ENCODE measurements at places on chromosomes 13 and 19. TPM values are rescaled to one million over a fixed set of nuclear protein-coding genes. Genes with fewer than 3 reads are reported as not detected.

GRCh38 chr19:12453495-12453894 lies 12.7 kb upstream of the ZNF443 start:
- DNase-seq = no peak

DNA sequence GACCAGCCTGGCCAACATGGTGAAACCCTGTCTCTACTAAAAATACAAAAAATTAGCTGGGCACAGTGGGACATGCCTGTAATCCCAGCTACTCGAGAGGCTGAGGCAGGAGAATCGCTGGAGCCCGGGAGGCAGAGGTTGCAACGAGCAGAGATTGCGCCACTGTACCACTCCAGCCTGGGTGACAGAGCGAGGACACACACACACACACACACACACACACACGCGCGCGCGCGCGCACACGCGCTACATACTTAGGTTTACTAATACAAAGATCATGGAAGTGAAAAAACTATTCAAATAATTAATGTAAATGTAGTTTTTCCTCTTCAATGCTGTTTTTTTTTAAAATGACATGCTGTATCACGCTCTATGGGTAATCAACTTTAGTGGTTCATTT lies 58.5 kb upstream of the ZDHHC20 start:
- no peak for DNase-seq

- no peak for DNase-seq
Measured at GRCh38 chr13:69817333-69817869, 290.2 kb upstream of the ATXN8OS start.

GRCh38 chr13:112728375-112729126 lies 38.7 kb downstream of the ATP11A start:
- DNase-seq = no peak

DNA sequence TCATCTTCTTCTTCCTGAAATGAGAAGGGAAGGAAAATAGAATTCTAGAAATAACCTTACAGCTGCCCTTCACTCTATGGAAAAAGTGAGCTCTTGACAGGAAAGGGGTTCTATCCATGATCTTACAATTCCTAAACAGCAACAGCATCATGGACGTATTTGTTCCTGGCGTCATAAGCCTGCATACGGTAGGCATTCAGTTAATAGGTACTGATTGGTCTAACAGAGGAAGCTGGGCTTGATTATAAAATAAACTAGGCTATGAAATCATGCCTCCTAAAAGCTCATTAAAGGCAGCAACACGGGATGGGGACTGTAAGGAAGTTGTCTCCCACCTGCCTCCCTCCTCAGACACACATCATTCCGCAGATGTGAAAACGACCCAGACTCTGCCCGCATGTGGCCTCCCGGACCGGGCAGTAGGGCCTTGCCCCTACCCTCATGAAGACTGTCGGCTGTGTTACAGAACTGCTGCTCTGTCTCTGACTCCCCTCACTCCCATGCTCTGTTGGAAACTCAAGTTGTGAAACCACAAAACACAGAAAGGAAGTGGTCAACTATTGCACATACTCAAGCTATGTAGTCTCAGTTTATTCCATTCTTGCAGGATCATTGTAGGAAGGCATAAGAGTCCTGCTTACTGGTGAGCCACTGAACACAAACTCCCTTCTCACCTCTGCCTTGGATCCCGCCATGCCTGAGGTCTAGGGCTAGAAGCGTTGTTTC lies 129.8 kb downstream of the DLEU7 start:
- no peak for DNase-seq

DNA sequence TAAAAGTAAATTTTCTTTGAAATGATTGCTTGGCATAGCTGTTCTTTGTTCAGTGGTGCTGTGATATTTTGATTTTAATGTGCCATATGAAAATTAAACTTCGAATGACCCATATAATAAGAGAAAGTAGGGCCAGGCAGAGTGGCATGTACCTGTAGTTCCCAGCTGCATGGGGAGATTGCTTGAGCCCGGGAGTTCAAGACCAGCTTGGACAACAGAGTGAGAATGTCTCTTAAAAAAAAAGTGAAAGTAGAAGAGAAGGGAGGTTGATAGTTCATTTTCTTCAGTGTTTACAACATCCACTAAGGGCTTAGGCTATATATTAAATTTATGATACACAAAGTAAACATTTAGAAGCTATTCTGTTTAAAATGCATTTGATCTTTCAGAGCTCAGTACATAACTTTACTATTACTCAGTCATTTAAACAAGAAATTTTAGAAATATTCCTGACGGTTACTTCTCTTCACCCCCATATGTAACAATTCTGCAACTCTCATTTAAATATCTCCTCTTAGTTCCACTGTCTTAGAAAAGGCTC lies 17.2 kb upstream of the RFC3 start:
- DNase-seq = no peak

- peak; percentile 51 for DNase-seq
Measured at GRCh38 chr19:51020988-51021651, 1.6 kb upstream of the KLK10 start.

- no peak for DNase-seq
Measured at GRCh38 chr13:33379608-33380007, 94.1 kb upstream of the STARD13 start.

DNA sequence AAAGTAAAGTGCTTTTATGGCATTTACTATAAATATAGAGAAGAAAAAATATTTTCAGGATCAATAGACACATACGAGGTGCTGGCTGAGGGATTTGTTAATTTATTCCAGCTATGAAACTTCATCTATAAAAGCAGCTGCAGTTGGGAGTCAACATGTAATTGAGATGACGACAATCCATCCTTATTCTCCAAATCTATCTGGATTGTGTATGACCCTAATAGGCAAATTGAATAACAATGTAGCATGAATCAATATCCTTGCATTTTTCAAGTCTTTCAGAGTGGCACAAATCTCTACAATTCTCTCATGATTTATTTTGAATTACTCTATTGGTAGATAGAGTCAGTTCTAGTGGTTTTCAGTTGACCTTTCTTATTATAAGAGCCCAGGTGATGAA lies 1296.5 kb upstream of the SPRY2 start:
- no peak for DNase-seq

DNA sequence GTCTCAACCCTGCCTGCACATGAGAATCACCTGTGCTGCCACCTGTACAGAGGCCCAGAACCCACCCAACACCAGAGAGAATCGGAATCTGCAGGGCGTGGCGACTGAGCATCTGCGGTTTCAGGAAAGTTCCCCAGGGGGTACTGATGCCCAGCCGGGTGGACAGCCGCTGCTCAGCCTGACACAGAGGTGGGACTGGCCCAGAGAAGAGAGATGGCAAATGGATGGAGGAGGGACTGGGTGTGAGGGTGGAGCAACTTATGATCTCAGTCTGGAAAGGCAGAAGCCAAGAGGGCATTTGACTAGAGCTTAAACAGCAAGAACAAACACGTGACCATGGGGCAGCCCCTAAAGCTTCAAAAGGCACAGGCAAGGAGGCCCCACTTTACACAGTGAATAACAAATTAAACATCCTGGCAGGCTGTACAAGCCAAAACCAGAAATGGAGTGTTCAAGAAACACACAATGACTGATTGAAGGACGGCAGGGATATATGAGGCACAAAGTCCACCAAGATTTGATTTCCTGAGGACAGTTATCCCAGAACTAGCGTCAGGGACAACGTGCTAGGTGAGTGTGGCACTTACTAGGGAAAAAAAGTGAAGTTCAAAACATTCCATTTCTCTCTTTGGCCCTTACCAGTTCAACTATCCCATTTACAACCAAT lies 3.1 kb downstream of the RANBP3 start:
- DNase-seq = no peak

GRCh38 chr19:980133-980998 lies 3.8 kb upstream of the WDR18 start:
- DNase-seq = no peak

DNA sequence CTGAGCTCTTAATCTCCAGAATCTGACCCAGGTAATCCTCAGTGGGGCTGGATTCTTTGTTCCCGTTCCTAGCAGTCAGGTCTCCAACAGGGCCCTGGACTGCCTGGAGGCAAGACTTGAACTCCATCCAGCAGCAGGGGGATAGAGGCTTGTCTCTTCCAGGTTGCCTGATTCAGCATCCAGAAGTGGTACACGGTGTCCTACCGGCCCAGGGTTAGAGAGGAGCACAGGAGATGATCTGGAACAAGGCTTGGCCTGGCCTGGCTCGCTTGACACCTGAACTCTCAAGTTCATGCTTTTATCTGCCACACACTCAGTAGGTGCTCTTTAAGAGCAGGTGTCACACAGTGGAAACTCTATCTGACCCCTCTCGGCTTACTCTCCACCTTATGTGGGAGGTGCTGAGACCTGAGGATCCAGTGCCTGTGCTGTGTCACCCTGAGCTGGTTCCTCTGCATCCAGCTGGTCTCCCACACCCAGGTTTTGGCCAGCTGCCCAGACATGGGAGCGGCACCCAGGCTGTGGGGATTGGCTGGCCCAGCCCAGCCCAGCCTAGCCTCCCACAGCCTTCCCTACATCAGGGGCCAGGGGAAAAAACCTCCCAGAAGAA lies at the start of gene CYP4F3:
Gene CYP4F3, plus strand, starts transcription at position 604 of the 610 bp plus-strand sequence. CDS start 519 bp downstream, outside the sequence.
- DNase-seq = peak; percentile 36

- DNase-seq = no peak
Measured at GRCh38 chr13:74966275-74966674, 515.7 kb downstream of the TBC1D4 start.

- no peak for DNase-seq
Measured at GRCh38 chr13:97446448-97446847, 12.5 kb downstream of the RAP2A start.

- DNase-seq = no peak
Measured at GRCh38 chr13:57673197-57673596, 41.7 kb downstream of the PCDH17 start.

DNA sequence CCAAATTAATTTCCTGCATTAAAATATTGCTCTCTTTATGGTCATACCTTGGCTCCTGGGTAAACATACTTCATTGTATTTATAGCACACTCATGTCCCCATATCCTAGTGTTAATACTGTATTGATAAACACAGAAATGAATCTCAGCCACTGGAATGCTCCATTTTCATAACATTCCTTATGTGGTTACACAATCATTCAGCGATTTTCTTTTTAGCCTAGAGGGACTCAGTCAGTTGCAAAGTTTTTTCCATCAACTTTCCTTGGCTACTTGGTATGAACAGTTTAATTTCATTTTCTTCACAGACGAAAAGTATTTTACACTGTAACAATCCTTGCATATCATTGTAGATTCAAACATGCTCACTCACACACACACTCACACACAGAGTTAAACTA lies 471.5 kb downstream of the FGF14 start:
- DNase-seq = no peak

- DNase-seq = no peak
Measured at GRCh38 chr19:35039881-35040825, 1.4 kb upstream of the HPN start.

DNA sequence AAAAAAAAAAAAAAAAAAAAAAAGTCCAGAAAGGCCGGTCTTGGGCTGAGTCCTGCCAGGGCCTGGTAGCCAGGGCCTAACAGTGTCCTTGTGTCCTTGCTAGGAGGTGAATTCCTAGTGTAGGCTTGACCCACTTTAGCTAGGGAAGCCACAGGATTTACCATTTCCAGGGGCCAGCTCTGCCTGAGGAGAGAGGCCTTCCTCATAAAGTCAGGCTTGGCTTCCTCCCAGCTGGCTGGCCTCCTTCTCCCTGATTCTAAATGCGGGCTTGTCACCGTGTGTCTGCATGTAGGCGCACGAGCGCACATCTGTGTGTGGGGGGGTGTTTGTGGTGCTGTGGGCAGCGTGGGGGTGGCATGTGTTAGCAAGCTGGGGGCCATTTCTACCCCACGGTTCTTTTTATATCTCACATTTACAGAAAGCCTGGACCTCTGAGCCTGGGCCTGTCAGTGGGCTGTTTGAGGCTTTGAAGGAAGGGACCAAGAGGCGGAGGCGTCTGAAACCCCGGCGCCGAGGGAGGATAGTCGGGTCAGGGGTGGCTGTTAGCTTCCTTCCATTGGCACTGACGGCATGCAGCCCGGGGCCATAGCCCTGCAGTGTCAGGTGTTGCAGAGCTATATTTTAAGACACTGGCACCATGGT lies 31.7 kb downstream of the IER2 start:
- DNase-seq = peak; percentile 91

DNA sequence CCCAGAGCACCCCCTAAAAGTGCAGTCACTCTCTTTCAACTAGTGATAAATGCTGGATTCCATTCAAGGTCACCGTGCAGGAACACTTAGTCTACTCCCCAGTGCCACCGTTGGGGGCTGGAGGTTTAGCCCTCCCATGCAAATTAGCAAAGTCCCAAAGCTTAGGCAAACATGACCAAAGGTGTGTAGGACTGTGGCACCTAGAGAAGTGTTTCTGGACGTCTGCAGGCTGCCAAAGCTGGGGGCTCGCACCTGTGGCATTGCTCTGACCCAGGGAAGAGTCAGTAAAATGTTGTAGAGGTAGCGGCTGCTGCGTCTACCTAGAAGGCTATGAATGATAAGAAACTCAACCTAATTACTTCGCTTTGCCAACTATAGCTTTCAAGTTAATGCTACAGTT lies 13.9 kb downstream of the COL4A1 start:
- no peak for DNase-seq

FAM216B gene
- not detected for polyA plus RNA-seq

C19orf81 gene
- polyA plus RNA-seq = 4.6 TPM

ATP4B gene
- not detected for polyA plus RNA-seq

SLC10A2 gene
- polyA plus RNA-seq = not detected

NLRP5 gene
- not detected for polyA plus RNA-seq

IL12RB1 gene
- 0.84 TPM for polyA plus RNA-seq

NKPD1 gene
- 0.16 TPM for polyA plus RNA-seq

RFPL4AL1 gene
- polyA plus RNA-seq = not detected

CD177 gene
- polyA plus RNA-seq = 0.35 TPM

IZUMO2 gene
- polyA plus RNA-seq = not detected

MAG gene
- 0.88 TPM for polyA plus RNA-seq
